ENCODE measurements at places on chromosomes 7 and 10.
A peak's percentile ranks its signal among the peaks of the same experiment; 100 is the strongest.

- peak; percentile 6 for DNase-seq
Observed at GRCh38 chr10:30294476-30295240, 54.4 kb downstream of the MTPAP start.

DNA sequence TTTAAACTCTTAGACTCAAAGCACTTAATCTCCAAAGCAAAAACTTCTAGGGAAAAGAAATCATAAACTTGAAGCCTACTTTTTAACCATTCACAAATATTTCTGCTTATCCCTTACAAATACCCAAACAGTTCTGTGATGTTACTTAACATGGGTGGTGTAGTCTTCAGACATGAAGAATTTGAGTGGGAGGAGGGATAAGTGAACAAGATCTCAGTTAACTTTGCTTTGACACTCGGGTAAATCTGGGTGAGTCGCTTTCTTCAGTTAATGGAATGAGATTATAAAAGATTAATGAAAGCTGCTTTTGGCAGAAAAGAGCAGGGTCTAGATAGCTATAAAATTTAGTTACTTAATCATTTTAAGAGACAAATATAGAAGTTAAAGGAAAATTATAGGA is 47.5 kb downstream of the RNF133 start:
- DNase-seq = no peak

DNA sequence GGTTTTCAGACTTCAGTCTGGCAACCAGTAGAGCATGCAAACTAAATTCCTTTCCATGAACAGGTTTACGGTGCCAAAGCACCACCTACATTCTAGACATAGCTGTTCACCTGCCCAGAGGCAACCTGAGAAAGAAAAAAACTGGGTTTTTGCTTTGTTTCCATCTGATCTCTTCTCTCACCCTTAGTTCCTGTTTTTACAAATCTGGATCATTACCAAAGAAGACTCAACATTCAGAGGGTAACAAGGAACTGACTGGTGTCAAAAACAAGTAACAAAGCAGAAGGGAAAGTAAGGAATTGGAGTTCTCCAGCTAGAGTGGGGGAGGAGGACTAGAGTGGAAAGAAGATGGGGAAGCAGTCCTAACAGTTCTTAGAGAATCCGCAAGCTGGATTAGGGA is 36.4 kb downstream of the CPVL start:
- no peak for DNase-seq

DNA sequence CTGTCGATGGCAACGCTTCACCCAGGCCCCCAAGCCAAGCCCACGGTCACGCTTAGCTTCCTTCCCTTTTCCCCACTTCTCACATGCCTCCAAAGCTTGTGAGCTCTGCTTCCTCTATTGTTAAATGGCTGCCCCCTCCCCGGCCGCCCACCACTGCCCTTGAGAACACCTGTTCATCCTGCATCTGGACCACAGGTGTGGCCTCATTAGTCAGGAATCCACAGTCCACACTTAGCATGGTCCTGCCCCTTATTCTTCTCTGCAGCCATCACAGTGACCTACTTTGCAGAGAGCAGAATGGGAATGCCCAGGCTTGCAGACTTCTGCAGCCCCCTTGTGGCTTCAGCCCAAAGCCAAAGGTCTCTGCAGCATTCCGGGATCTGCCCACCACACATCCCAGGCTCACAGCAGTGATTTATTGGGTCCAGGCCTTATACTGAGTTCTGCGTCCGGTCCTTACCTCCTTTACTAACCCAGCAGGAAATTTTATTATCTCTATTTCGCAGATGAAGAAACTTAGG is 66.9 kb downstream of the PTPRE start:
- no peak for DNase-seq

- no peak for DNase-seq
Observed at GRCh38 chr10:5591336-5591824, 66.6 kb downstream of the CALML3 start.

- no peak for DNase-seq
Observed at GRCh38 chr10:48894911-48895802, 44.5 kb downstream of the LRRC18 start.

GRCh38 chr7:108815815-108816214 is 246.1 kb downstream of the DNAJB9 start:
- no peak for DNase-seq

- DNase-seq = no peak
Observed at GRCh38 chr7:107453388-107453787, 16.5 kb upstream of the GPR22 start.

DNA sequence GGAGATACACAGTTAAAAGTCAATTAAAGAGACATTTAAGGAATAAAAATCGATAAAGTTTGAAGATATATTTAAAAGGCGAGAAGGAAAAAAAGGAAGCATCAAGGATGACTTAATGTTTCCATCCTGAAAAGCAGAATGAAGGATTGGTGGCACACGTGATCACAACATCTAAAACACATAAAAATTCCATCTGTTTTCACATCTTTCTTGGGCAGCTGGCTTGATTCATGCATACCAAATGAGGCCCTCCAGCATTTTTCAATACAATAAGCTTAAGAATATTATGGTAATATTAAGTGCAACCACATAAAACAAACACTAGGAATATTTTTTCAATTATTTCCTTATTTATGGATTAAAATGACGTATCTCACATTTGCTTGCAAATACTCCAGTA is 112.6 kb downstream of the TPK1 start:
- no peak for DNase-seq

- DNase-seq = peak; percentile 89
Observed at GRCh38 chr7:67823345-67823744, 826.7 kb downstream of the TYW1 start.

DNA sequence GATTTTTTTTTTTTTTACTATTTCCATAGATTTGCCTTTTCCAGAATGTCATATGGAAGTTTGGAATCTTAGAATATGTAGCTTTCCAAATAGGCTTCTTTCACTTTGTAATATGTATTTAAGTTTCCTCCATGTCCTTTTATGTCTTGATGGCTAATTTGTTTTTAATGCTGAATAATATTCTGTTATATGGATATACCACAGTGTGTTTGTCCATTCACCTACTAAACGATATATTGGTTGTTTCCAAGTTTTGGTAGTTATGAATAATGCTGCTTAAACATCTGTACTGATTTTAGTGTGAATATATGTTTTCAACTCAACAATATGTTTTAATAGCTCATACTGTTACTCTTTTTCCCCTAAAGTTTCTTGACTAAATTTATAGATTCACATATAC is 669.8 kb upstream of the PCDH15 start:
- DNase-seq = no peak

DNA sequence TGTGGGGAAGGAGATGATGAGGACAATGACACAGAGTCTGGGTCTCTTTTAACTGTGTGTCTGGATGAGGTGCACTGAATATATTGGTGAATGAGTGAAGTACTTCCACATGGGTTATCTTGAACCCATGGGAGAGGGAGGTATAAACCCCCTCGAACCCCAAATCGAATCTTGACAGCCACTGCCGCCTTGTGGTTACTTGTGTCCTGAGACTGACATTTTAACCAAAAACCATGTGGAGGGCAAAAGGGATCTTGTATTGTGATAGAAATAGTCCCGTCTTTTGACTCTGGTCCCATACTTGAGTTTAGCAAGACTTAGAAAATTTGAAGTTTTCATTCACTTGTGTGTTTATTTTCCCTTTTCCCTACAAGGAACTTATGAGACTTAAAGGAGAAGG is 283.3 kb downstream of the PHTF2 start:
- no peak for DNase-seq

- no peak for DNase-seq
Observed at GRCh38 chr7:26399736-26400135, 108.1 kb downstream of the SNX10 start.

DNA sequence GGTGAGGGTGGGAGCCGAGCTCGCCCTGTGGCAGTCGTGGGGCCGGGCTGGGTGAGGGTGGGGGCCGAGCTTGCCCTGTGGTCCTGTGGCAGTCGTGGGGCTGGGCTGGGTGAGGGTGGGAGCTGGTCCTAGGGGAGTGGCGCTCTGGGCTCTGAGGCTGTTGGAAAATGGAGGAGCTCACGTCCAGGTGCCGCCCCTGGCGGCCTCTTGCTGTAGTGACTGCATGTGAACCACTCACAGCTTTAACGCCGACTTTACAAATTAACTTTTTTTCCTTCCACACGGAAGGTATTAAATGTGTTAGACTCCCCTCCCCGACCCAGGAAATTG is 312.6 kb downstream of the WDR37 start:
- no peak for DNase-seq

DNA sequence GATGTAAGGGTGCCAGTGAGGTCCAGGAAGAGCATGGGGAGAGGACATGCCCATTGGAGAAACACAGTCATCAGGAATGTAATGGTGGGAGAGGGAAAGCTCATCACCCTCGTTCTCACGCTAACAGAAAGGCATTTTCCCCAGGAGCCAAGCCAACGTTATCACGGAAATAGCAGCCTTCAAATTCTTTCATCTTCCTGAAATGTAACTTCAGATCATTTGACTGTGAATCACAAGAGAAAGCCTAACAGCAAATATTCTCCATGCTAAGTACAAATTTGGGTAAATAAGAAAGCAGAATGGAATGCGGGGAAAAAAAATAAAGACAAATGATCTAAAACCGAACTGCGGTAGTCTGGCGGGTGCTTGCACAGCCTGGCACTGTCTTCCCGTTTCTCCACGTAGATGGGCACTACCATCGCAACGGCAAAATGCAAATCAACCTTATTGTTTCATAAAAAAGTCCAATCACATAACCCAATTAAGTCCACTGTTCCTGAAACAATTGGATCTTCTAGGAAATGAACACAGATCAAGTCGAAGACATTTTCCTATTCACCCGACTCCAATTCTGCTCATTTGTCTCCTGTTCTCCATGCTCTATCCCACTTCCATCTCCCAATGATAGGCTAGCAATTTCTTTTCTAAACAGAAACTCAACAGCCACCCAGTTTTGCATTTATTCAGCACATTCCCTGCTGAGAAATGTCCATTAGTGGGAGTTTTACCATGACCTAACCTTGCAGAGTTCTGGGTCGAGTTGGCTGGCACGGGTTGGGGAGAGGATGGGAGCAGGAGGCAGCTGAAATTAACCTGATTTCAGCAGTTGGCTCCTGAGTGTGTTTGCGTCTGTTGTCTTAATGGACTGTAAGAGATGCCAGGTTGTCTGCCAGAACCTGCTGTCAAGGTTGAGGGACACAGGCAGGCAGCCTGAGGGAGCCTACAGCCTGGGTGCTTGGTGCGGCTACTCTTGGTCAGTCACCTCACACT is 74.6 kb upstream of the FRMD4A start:
- peak; percentile 60 for DNase-seq

DNA sequence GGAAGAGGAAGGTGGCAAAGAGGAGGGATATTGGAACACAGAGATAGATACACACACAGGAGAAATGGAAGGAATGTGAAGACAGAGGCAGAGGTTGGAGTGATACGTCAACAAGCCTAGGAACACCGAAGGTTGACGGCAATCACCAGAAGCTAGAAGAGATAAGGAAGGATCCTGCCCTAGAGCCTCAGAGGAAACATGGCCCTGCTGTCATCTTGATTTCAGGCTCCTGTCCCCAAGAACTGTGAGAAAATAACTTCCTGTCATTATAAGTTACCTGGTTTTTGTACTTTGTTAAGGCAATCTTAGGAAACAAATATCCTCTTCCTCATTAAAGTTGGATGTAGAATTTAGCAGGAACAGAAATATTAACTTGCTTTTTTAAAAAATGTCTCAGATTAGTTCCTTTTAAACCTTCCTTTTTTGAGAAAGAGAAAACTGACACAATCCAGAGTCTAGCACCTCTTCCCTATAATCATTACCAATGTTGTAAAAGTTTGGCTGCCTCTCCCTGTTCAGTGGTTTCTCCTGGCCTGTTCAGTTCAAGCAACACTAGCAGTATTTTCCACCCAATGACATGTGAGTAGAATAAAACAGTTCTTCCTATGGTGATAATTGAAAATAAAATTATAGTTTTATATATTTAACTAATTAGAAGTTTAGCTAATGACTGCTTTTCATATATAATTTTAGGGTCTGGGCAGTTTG is 28.8 kb upstream of the GNAI1 start:
- DNase-seq = no peak

DNA sequence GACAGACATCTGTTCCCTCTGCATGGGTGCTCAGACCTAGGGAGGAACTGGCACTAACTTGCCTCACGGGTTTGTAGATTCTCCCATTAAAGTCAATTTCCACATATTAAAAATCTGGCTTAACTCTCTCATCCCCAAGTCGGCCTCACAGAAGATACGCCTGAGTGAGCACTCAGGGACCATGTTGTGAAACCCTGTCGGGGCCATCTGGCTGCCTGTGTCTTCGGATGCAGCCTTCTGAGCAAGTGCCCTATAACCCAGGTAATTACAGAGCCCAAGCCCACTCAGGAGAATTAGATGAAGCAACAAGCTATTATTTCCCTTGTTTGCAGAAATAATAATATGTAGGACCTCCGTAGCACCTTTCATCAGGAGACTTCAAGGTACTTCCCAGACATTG is 219.3 kb upstream of the GLI3 start:
- DNase-seq = no peak

GRCh38 chr10:88116971-88117626 is 253.7 kb downstream of the PTEN start:
- no peak for DNase-seq

DNA sequence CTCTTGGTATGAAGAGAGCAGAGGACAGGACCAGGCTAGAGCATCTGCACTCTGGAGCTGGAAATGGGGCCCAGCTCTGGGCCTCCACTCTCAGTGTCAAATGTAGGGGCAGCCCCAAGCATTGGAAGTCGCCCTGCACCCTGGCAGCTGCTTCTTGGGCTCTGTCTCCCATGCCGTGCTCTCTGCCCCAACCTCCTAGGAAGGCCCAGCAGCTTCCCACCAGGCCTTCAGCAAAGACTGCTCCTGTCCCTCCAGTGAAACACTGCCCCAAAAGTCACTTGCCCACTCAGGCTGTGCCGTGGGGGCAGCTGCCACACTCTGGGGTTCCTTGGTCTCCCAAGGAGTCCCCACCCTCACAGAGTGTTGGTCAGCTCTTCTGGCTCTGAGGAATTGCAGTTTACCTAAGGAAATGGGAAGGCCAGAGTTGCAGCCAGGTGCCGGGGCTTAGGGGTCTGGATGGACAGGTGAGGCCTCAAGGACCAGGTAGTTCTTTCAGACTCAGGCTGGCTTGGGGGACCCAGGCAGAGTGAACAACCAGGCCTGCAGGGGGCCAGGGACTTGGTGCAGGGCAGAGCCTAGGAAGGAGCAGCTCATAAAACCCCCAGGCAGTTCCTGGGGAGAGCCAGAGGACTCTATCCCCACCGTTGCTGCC is 9.4 kb upstream of the OPN4 start:
- no peak for DNase-seq

GRCh38 chr7:15967551-15967950 is 281.1 kb upstream of the MEOX2 start:
- DNase-seq = no peak

Measured in fibroblast of mammary gland (primary cell).